ENCODE measurements at places on chromosomes 4 and X.
A peak's percentile ranks its signal among the peaks of the same experiment; 100 is the strongest.

GRCh38 chr4:40152637-40153036 lies 44.2 kb upstream of the RHOH start:
- DNase-seq: no peak

GRCh38 chr4:82053396-82053795 lies 320.4 kb downstream of the HNRNPD start:
- no peak for DNase-seq

- no peak for DNase-seq
Measured at GRCh38 chrX:119240356-119240755, 4.3 kb downstream of the PGRMC1 start.

DNA sequence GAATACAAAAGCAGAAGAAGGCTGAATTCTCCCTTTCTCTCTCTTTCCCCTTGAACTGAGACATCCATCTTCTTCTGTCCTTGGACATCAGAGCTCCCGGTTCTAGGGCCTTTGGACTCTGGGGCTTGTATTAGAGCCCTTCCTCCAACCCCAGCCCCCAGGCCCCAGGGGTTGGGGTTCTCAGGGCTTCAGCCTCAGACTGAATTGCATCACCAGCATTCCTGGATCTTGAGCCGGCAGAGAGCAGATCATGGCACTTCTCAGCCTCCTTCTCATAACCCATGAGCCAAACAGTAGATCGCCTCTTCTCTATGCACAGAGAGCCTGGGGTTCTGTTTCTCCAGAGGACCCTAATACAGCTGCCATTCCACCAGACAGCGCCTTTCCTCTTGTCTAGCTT lies 25.3 kb upstream of the CLDN24 start:
- no peak for DNase-seq

- no peak for DNase-seq
Measured at GRCh38 chr4:189497516-189497915, 443.2 kb upstream of the FRG1 start.

GRCh38 chrX:51876441-51876840 lies 17.0 kb upstream of the MAGED1 start:
- DNase-seq: no peak

DNA sequence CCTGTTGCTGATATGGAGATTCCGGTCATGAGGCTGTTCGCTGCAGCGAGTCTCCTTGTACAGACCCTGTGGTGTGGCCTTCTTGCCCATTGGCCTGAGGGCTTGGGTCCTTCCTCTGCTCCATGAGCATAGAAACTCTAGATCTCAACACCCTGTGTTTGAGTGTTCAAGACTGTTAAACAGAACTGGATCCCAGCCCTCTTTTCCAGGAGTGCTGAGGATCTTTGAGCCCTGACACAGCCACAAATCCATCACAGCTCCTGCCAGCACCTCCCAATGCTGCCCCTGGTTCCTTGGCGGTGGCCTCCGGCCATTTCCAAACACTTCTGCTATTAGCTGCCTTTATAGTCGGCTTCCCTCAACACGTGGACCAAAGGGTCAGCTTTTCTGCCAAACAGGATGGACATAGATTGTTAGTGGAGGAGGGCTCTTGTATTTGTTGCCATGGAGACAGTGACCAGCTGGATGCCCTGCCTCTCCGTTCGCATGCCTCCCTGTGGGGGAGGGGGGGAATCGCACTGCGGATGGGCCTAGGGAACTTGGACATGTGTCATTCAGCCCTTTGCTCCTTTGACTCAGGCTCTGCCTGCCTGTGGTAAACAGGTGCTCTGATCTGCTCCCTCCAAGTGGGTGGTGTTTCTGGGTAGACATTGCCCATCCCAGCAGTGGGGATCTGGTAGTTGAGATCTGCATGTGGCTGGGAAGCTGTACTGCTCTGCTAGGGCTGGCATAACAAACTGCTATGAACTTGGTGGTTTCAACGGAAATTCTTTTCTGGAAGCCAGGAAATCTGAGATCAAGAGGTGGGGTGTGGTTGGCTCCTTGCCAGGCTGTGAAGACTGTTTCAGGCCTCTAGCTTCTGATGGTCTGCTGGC lies 6.9 kb upstream of the WDR1 start:
- DNase-seq: no peak

DNA sequence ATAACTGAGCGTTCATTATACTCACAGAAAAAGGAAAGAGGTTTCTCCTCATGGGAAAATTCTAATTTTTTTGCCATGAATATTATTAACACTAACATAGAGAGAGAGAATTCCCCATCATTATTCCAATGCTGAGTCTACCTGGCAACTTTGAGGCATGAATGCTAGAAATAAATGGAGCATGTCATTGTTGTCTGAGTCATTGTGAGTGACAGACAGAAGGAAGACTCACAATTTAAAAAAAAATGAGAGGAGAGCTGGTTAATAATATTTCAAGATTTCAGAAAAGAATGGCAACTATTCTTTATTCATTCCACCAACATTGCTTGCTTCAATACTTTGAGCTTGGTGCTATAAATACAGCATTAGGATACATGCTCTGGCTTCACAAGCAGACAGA lies 170.4 kb upstream of the HS3ST1 start:
- DNase-seq: no peak

GRCh38 chr4:133148690-133149363 lies at the start of gene PCDH10:
PCDH10 (plus strand) TSS chr4:133149294; CDS start chr4:133150141, 847 bp downstream.
- peak; percentile 99 for DNase-seq

DNA sequence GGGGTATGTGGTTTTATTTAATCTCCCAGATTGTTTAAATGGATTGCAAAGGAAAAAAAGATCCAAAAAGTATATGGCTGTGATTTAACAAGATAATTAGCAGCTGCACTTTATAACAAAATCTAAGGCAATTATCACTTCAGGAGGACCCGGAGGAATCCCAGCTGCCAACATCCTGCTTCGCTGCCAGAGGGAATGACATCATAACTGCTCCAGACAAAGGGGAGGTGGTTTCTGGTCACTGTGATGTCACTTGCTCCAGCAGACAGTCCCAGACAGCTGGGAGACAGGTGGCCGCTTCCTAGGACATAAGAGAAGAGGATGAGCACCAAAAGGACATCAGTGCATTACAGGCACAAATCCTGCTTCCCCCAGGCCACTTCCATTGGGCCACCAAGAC lies 371.0 kb downstream of the BCOR start:
- no peak for DNase-seq

DNA sequence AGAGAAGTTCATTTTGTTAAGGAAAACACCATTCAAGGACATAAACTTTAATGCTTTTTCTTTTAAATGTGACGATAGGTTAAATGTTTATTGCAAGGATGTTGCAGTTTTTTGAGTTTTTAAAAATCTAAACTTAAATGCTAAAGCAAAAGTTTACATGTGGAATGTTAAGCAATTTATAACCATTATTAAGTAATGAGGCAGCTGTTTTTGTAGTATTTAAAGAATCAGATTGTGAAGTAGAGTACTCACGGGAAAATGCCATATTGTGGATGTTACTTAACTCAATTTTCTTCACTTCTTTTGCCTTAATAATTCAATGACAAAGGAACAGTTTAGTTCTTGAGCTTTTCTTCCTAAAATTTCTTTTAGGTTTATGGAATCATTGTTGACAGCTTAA lies 43.5 kb downstream of the UBE2K start:
- no peak for DNase-seq

- no peak for DNase-seq
Measured at GRCh38 chr4:126955292-126956183, 677.2 kb upstream of the INTU start.

DNA sequence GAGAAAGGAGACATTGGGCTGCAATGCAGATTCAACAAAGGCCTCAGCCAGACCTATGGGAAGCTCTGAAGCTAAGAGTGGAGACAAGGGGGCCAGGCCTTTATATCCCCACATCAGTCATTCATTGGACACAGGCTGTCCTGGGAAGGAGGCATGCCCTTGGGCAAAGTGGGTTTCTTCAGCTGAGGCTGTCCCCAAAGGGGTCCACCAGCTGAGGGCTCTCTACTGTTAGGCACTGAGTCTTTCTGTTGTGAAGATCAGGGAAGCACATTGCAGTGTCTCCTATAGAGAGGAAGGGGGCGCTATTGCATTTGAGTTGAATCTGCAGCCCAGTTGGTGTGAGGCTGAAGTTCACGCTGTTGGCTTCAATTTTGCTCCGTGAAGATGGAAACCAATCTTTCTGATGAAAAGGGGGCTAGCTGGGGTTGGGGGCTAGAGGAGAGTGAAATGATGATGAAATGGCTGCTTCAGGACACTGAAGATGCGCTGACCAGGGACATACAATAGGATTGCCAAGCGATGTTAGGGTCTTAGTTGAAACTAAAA lies 48.0 kb downstream of the SLC25A5 start:
- peak; percentile 33 for DNase-seq

DNA sequence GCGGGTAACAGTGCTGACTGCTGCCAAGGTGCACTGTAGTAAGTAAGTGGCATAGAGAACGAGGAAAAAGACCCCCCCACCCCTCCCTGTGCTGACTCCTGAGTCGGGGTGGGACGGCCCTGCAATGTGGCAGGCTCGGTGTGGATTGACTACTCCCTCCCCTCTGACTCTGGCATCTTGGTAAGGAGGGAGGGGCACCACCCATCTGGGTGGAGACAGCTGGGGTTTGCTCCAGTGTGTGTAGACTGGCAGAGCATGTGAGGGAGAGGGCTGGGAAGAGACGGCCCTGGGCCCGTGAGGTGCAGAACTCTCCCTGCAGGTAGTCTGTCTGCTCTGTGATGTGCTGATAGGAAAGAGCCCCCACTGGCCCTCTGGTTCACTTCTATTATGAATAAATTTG lies 31.0 kb downstream of the NSG1 start:
- DNase-seq: no peak

GRCh38 chrX:119617517-119618164 lies 11.4 kb upstream of the NKRF start:
- DNase-seq: no peak

- no peak for DNase-seq
Measured at GRCh38 chr4:101348995-101349800, 1.9 kb upstream of the PPP3CA start.

DNA sequence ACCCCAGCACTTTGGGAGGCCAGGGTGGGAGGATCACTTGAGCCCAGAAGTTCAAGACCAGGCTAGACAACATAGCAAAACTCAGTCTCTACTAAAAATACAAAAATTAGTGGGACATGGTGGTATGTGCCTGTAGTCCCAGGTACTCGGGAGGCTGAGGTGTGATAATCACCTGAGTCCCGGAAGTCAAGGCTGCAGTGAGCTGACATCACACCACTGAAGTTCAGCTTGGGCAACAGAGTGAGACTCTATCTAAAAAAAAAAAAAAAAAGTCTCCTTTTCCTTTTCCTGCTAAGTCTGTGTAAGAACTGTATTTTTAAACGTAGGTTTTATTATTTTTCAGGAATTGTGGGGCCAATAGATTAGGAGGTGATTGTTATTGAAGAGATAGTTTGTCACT lies 356.7 kb downstream of the ARHGAP24 start:
- no peak for DNase-seq

- DNase-seq: no peak
Measured at GRCh38 chrX:95318882-95319281, 1365.8 kb upstream of the DIAPH2 start.

GRCh38 chr4:8315435-8316250 lies 46.1 kb downstream of the HTRA3 start:
- peak; percentile 60 for DNase-seq

- DNase-seq: no peak
Measured at GRCh38 chrX:66915893-66916292, 277.0 kb upstream of the EDA2R start.

- DNase-seq: no peak
Measured at GRCh38 chrX:1717373-1717772, 102.5 kb downstream of the ASMT start.

GRCh38 chrX:153408871-153409351 lies 2.4 kb upstream of the ZFP92 start:
- no peak for DNase-seq

- no peak for DNase-seq
Measured at GRCh38 chrX:120617996-120618630, 11.7 kb downstream of the C1GALT1C1 start.

GRCh38 chrX:24169211-24169610 lies 19.7 kb downstream of the ZFX start:
- DNase-seq: no peak

DNA sequence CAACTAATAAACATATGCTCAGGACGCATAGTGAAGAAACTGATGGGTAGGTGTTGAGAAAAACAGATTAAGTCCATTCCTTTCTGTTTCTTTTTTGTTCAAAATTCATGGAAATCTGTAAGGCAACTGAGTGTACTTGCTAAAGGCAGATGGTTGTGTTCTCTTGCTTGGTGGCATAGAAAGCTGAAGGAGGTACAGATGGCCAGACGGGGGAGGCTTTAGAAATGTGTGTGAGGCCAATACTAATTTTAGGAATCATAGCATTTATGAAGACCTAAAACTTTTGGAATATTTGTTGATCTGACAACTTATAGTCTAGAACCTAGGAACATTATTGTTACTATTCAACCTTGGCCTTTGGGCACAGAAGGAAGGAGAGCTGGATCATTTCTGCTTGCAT lies 56.8 kb upstream of the EMCN start:
- DNase-seq: no peak

- DNase-seq: peak; percentile 8
Measured at GRCh38 chr4:6546681-6547447, 28.1 kb upstream of the MAN2B2 start.

DNA sequence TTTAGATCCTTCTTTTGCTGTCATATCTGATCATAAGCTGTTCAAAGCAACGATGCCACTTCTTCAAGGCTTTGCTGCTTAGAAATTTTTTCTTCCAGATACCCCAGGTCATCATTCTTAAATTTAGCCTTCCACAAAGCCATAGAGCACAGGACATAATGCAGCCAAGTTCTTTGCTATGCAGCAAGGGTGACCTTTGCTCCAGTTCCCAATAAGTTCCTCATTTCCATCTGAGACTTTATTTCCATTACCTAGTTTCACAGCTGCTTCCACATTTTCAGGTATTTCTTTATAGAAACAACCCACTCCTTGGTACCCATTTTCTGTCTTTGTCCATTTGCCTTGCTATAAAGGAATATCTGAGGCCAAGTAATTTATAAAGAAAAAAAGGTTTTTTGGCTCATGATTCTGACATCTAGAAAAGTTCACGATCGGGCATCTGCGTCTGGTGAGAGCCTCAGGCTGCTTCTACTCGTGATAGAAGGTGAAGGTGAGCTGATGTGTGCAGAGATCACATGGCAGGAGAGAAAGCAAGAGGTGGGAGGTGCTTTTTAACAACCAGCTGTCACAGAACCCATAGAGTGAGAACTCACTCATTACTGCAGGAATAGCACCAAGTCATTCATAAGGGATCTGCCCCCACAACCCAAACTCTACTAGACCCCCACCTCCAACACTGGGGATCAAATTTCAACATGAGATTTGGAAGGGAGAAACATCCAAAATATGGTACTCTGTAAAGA lies 11.8 kb upstream of the TASL start:
- no peak for DNase-seq

DNA sequence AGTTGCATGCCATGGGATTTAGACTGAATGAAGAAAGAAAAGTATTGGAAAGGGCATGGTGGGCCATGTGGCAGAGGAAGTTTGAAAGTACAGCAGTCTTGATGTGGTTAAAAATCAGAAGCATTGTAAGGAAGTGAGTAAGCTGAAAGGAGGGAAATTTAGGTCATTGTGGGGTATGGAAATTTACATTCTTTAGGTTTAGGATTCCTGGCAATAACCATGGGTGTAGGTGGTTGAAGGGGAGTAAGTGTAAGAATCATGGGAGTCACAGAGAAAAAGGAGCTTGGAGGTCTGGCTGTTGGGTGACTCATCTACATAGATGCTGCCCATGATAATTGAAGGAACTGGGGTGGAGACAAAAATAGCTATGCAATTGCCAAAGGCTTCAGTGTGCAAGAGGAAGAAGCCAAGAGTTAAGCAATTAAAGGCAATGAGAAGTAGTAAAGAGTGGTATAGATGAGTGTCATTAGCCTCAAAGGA lies 243.8 kb upstream of the LDB2 start:
- no peak for DNase-seq
